CD4-positive, alpha-beta T cell treated with Interleukin-12 subunit alpha and Interleukin-12 subunit beta, for 1 hour (primary cell): ENCODE measurements at places on chromosomes 7 and 10.

DNA sequence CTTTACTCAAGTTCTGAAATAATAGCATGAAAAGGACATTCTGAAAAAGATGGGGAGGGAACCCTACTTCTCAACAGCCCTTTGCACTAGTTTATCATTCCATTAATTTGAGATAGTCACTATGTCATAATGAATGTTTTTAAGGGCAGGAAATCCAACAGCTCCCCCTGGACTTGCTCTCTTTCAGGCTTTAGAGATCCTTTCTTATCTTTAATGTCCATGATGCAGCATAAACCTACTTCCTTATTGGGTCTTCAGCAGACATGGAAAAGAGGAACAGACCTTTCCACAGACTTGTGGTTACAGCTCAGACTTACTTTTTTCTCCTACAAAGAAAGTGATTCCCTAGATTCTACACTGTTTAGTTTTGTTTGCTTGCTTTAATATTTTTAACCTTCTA, 87.3 kb downstream of the IDE start:
- DNase-seq, result no peak

DNA sequence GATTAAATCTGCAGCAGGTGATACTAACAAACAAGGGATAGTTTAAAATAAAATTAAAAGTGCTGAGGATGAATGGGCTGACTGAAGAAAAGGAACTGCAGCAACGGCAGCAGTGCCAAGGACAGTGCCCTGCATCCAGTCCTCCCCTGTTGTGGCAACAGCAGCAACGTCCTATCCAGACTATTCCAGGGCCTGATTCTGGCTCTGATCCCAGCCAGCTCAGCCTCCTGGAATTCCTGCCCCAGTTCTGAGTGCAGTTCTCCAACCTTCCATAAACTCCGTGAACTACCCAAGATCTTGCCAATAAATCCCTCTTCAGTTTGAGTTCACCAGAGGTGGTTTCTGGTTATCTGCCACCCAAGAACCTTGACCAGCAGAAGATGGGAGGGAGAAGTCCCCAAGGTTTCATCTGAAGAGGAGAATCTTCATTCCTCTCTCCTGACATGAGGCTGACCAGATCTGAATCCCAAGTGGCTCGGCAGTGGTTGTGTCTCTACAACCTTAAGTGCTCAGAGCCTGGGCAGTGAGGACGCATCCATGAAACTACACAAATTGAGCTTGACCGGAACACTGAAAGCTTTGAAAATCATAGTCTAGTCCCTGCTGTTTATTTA, 115.8 kb downstream of the SORBS1 start:
- DNase-seq, result no peak

GRCh38 chr7:66694286-66694685, 46.2 kb upstream of the RABGEF1 start:
- no peak for DNase-seq

GRCh38 chr7:83613232-83613631, 35.7 kb downstream of the SEMA3E start:
- DNase-seq, result no peak
